ENCODE measurements at places on chromosomes 7 and 10.

- no peak overlapping the region for H3K4me3 ChIP-seq
- no peak overlapping the region for H3K27ac ChIP-seq
- no peaks in the 10 kb centered on the region for H3K4me1 ChIP-seq
These were observed 555.7 kb downstream of the AUTS2 start for GRCh38 chr7:70153933-70154332.

DNA sequence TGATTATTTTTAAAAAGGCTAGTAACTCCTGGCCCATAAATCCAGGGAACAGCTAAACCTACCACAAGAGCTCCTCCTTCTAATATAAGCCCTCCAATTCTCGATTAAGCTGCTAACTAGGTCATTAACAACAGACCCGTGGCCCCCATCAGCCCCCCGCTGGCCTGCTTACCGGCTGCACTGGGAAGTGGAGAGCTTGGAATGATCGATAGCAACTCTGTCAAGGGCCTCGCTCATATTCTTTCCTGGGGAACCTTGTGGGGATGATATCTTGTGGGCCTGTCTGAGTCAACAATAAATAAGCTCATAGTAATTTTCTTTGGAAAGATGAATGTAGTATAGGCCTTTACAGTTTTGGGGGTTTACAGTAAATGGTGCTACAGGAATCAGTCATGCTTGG is 353.5 kb downstream of the TCERG1L start:
- no peaks in the 10 kb centered on the region for H3K36me3 ChIP-seq
- H3K27me3 ChIP-seq: no peaks in the 10 kb centered on the region
- DNase-seq: no peak
- H3K4me3 ChIP-seq: no peak overlapping the region
- no peak overlapping the region for H3K27ac ChIP-seq

- DNase-seq: no peak
- H3K36me3 ChIP-seq: no peaks in the 10 kb centered on the region
These were observed 99.1 kb downstream of the ANK3 start for GRCh38 chr10:60290558-60290957.

- H3K27ac ChIP-seq: no peak overlapping the region
- no peak for DNase-seq
- no peaks in the 10 kb centered on the region for H3K27me3 ChIP-seq
- no peak overlapping the region for H3K4me3 ChIP-seq
- no peaks in the 10 kb centered on the region for H3K36me3 ChIP-seq
These were observed 75.2 kb downstream of the DNAJB6 start for GRCh38 chr7:157412021-157412443.

DNA sequence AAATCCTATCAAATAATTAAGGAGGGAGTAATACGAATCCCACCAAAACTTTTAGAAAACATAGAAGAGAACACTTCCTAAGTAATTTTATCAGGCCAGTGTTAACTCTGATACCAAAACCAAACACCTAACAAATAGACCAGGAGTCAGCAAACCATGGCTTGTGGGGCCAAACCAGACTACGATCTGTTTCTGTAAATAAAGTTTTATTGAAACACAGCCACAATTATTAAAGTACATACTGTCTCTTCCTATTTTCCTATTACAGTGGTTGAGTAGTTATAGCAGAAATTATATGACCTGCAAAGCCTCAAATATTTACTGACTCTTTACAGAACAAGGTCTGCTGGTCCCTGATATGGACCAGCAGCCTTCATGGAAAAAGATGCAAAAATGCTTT is 73.1 kb upstream of the ELN start:
- no peak overlapping the region for H3K27ac ChIP-seq
- H3K4me1 ChIP-seq: no peaks in the 10 kb centered on the region
- H3K36me3 ChIP-seq: no peaks in the 10 kb centered on the region
- no peak overlapping the region for H3K4me3 ChIP-seq
- no peak for DNase-seq
- no peaks in the 10 kb centered on the region for H3K27me3 ChIP-seq

GRCh38 chr10:84944187-84944586 is 615.8 kb downstream of the CCSER2 start:
- no peaks in the 10 kb centered on the region for H3K27me3 ChIP-seq
- no peak overlapping the region for H3K4me3 ChIP-seq
- no peak overlapping the region for H3K27ac ChIP-seq
- H3K4me1 ChIP-seq: no peaks in the 10 kb centered on the region

DNA sequence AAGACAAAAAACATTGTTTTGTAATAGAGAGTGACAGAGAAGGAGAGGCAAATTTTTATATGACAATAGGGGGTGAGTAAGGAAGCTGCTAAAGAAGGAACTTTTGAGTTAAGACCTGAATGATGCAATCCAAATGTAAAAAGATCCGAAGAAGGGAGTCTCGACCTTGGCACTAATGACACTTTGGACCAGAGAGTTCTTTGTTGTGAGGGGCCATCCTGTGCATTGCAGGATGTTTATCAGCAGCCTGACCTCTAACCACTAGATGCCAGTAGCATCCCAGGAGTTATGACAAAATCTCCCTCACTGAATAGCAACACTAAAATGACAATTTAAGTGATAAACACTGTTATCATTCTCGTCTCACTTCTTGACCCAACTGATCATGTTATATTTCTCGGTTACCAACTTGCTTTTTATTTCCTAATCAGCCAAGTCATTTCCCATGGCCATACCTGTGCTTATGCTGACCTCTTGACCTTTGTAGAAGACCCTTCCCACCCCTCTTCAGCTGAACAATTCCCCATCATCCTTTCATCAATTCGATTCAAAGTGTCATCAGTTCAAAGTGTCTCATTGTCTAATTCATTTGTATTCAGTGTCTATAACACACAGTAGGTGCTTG is 30.0 kb downstream of the DGKI start:
- H3K27me3 ChIP-seq: no peaks in the 10 kb centered on the region
- H3K27ac ChIP-seq: no peak overlapping the region
- no peaks in the 10 kb centered on the region for H3K4me1 ChIP-seq
- H3K4me3 ChIP-seq: no peak overlapping the region

DNA sequence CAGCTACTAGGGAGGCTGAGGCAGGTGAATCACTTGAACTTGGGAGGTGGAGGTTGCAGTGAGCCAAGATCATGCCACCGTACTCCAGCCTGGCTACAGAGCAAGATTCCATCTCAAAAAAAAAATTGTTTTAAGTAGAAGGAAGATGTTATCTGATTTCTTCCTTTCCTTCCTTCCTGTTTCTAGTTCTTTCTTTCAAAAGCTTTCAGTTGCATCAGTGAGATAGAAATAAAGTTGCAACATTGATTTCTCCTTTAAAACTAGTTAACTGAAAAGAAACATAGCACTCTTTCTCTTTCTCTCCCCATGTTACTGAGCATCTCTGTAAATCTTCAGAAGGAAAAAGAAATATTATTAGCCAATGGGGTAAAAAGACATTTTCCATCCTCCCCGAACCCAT is 37.5 kb downstream of the CNNM1 start:
- H3K27me3 ChIP-seq: no peaks in the 10 kb centered on the region
- H3K36me3 ChIP-seq: no peaks in the 10 kb centered on the region
- DNase-seq: no peak
- no peak overlapping the region for H3K27ac ChIP-seq
- H3K4me3 ChIP-seq: no peak overlapping the region

DNA sequence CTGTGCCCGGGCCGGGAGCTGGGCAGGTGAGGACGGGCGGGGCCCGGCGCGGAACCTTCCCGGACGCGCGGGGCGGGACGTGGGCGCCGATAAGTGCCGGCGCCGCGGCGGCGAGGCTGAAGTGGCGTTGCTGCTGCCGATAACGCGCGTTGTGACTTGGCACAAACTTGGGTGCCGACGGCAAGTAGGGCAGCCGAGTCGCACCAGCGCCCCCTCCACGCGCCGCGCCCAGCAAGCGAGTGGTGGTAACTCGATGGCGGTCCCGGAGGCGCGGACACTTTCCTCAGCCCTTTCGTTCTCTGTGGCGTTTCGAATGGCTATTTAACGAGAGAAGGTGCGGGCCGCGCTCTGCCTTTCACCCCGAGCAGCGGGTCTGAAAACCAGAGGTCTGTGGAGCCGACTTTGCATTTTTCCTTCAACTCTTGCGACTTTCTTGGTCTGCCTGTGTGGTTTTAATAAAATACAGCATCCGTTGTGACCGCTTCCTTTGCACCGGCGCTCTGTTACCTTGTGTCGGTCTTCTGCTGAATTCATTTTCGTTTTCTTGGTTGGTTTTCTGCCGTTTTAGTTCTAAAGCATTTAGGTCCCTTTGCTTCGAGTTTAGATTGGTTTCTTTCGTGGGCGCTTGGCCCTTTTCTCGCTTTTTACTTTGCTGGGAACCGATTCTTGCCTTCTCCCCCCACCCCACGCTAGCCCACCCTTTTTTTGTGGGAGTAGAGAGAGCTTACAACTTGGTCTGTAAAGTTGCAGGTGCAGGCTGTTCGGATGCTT is 701 bp downstream of the STK17A start:
- H3K27ac ChIP-seq: peak overlapping the region; percentile 97
- H3K4me3 ChIP-seq: peak overlapping the region; percentile 73

GRCh38 chr10:11440250-11441150 is 170.9 kb downstream of the USP6NL start:
- H3K4me3 ChIP-seq: no peak overlapping the region
- no peak for DNase-seq
- H3K36me3 ChIP-seq: no peaks in the 10 kb centered on the region
- H3K4me1 ChIP-seq: no peaks in the 10 kb centered on the region
- H3K27ac ChIP-seq: no peak overlapping the region

DNA sequence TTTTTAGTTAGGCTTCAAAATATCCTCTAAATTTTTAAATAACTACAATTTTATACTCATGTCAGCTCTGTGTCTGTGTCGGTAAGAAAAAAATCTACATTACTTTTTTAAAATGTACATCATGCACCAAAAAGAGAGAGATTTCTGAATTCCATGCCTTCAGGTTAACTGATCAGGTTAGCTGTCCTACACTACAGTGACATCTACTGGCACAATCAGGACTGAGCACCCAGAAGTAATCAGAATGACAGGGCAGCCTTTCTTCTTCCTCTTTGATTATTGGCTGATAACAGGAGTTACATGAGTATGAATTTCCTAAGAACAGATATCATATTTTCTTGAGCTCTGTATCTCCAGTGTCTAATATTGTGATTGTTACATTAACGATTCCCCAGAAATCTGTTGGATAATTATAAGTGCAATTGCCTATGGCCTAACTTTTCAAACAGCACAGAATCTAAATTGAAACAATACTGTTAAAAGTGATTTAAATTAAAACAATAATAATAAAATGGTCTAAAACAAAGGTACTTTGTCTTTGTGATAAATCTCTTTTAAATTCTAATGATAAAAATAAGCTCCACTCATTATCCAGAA is 41.8 kb upstream of the HYCC1 start:
- DNase-seq: peak; percentile 81
- H3K36me3 ChIP-seq: no peaks in the 10 kb centered on the region
- no peaks in the 10 kb centered on the region for H3K4me1 ChIP-seq
- no peak overlapping the region for H3K4me3 ChIP-seq

GRCh38 chr10:59829601-59830000 is 76.3 kb upstream of the MRLN start:
- no peaks in the 10 kb centered on the region for H3K27me3 ChIP-seq
- H3K4me3 ChIP-seq: no peak overlapping the region
- H3K27ac ChIP-seq: no peak overlapping the region
- no peaks in the 10 kb centered on the region for H3K4me1 ChIP-seq
- peaks cover 2% of the 10 kb centered on the region for H3K36me3 ChIP-seq

- H3K27ac ChIP-seq: no peak overlapping the region
- H3K4me3 ChIP-seq: no peak overlapping the region
- H3K27me3 ChIP-seq: no peaks in the 10 kb centered on the region
These were observed 74.0 kb downstream of the JMJD1C start for GRCh38 chr10:63391812-63392211.

- no peak overlapping the region for H3K4me3 ChIP-seq
- no peaks in the 10 kb centered on the region for H3K27me3 ChIP-seq
- no peaks in the 10 kb centered on the region for H3K4me1 ChIP-seq
These were observed 265.6 kb downstream of the PTEN start for GRCh38 chr10:88129013-88129412.

DNA sequence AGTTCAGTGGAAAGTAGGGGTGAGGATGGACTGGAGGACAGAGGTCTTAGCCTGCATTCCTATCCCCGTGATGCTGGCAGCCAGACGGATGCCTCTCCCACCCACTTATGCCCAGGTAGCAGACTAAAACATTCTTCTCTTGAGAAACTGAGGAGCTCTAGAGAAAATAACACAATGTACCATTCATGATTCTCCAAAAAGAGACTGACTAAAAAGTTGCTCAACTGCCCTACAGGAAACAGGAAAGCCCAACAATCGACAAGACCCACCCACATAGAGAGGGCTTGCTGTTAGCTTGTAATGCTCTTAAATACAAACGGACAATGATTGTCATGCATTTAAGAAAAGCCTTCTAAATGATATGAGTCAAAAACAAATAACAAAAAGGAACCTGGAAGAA is 33.2 kb upstream of the PDE1C start:
- H3K4me1 ChIP-seq: no peaks in the 10 kb centered on the region
- DNase-seq: no peak
- no peaks in the 10 kb centered on the region for H3K36me3 ChIP-seq
- no peak overlapping the region for H3K27ac ChIP-seq
- H3K27me3 ChIP-seq: no peaks in the 10 kb centered on the region

DNA sequence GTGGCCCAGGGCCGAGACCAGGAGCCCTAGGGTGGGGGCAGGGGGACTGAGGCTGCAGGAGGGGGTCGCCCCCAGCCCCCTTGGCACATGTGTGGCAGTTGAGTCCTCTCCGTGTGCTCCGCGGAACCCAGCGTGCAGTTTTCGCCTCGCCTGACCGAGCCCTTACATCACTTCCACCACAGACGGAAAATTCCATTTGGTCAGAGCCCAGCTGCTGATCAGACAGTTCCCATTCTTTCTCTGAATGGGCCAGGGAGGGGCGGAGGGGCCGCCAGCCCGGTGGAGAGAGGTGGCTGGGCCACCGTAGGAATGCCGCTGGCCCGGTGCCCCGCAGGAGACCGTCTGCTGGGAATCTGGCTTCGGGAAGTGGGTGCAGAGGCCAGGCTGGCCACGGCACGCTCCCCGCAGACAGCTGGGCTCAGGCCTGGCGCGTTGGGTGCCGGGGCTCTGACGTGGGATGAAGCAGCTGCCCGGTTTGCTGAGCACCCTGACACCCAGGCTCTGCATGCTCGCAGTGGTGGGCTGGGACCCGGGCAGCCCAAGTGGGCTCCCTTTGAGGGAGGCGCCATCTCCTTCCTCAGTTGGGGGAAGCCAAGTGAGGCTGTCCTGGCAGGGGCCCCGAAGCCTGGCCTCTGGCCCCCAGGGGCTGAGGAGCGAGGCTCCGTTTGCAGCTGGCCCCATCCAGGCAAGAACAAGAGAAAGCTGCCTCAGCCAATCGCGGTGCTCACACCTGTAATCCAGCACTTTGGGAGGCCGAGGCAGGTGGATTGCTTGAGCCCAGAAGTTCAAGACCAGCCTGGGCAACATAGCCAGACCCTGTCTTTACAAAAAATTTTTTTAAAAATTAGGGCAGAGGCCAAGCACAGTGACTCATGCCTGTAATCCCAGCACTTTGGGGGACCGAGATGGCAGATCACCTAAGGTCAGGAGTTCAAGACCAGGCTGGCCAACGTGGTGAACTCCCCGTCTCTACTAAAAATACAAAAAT is 9.9 kb downstream of the TTYH3 start:
- peak overlapping the region; percentile 82 for H3K27ac ChIP-seq
- DNase-seq: peak; percentile 90
- H3K4me1 ChIP-seq: peaks cover 45% of the 10 kb centered on the region
- no peaks in the 10 kb centered on the region for H3K27me3 ChIP-seq
